ENCODE measurements at places on chromosomes 3 and 15. TPM values are rescaled to one million over a fixed set of nuclear protein-coding genes. Genes with fewer than 3 reads are reported as not detected.

The TMEM207 gene
- polyA plus RNA-seq = not detected

DNA sequence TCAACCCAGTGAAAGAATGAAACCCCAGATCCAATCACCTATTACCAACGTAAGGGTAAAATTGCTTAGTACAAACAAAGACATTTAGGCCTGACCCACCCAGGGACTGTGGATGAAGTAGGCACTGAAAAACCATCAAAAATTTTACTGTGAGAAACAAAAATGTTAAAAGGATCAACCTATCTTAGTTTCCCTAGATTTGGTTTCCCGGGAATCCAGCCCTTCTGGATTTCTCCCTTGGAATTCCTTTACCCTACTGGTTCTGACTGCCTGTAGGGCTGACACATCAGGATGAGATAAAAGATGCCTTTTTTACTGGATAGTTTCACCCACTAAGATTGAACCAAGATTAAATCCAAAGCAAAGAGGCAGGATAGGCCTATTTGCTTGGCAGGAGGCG is 102.7 kb downstream of the SCAPER start:
- DNase-seq = no peak

DNA sequence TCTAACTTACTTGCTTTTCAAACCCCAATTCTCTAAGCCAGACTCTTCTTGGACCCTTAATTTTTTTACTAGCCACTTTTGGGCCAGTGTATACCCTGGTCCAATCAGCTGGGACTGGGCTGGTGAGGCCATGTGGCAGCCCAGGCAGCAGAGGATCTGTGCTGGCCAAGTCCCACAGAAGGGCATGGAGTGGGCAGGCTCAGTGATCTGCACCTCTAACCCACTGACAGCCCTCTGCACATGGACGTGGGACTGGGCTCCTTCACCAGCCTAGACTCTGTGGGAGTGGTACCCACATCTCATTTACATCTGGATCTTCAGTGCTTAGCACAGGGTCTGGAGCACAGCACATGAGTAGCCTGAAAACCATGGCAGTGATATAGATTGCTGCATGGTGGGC is 56.1 kb upstream of the PRR23C start:
- no peak for DNase-seq

- no peak for DNase-seq
Measured at GRCh38 chr15:60442763-60443162, 36.2 kb downstream of the ICE2 start.

GRCh38 chr15:88630798-88631463 is 7.9 kb upstream of the ISG20 start:
- DNase-seq = no peak

The CIB1 gene
- 24.2 TPM for polyA plus RNA-seq

All from muscle of back (tissue), 13 donors.